ENCODE measurements at places on chromosomes 16 and 17. TPM values are rescaled to one million over a fixed set of nuclear protein-coding genes. Genes with fewer than 3 reads are reported as not detected.

- H3K4me3 ChIP-seq = no peak overlapping the region
- H3K27ac ChIP-seq = no peak overlapping the region
- H3K4me1 ChIP-seq = no peaks in the 10 kb centered on the region
Observed at GRCh38 chr17:286571-286970, 66.0 kb downstream of the RPH3AL start.

DNA sequence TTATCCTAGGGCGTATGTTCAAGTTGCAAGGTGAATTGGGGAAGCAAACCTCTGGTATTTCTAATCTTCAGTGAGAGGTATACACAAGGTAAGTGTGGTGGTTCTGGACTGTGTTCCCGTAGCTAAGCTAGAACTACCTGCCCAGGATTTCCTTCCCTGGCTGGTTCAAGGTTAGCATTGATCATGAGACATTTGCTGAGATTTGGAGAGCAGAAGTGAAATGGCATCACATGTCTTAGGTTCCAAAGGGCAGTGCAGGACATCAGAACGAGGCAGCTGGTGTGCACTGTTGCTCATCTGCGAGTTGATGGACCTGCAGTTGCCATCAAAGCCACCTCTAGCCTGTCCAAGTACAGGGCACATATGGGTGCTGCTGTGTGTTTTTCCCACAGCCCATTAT, 95.2 kb downstream of the EMP2 start:
- DNase-seq = no peak
- no peaks in the 10 kb centered on the region for H3K4me1 ChIP-seq
- H3K27ac ChIP-seq = no peak overlapping the region
- no peaks in the 10 kb centered on the region for H3K27me3 ChIP-seq

SYT17 gene
- 0.53 TPM for polyA plus RNA-seq

- no peak for DNase-seq
- peaks cover 24% of the 10 kb centered on the region for H3K4me1 ChIP-seq
- H3K27me3 ChIP-seq = no peaks in the 10 kb centered on the region
- peak overlapping the region; percentile 100 for H3K4me3 ChIP-seq
- H3K27ac ChIP-seq = peak overlapping the region; percentile 90
- peaks cover 23% of the 10 kb centered on the region for H3K36me3 ChIP-seq
Observed at GRCh38 chr16:66933776-66934137, 445 bp downstream of the CIAO2B start.

CD300A gene
- 1.5 TPM for polyA plus RNA-seq

DNA sequence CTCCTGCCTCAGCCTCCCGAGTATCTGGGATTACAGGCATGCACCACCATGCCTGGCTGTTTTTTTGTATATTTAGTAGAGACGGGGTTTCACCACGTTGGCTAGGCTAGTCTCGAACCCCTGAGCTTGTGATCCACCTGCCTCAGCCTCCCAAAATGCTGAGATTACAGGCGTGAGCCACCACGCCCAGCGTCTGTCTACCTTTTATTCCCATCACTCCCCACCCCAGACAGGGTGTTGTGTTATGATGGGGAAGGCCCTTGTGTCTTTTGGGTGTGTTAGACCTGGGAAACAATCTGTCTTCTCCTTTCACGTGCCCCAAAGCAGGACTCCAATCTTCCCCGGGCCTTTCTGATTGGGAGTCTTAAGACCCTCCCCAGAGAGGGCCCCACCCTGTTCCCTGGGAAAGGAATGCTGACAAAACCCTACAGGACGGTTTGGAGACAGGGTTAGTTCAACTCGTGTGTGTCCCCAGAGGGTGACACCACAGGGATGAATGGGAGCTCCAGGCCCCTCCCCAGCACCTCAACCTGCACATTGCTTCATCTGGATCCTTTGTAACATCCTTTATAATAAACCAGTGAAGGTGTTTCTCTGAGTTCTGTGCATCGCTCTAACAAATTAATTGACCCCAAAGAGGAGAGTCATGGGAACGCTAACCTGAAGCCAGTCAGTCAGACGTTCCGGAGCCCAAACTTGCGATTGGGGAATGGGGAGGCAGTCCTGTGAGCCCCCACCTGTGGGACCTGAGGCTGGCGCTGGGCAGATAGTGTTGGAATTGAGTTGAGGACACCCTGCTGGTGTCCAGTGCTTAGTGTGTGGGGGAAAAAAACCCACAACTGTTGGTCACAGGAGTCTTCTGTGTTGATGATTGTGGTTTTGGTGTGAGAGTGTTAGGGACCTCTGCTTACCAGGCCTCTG, 3.2 kb upstream of the ELOB start:
- H3K36me3 ChIP-seq = peaks cover under 1% of the 10 kb centered on the region
- H3K27ac ChIP-seq = no peak overlapping the region
- no peak overlapping the region for H3K4me3 ChIP-seq
- DNase-seq = no peak
- peaks cover 17% of the 10 kb centered on the region for H3K4me1 ChIP-seq

DNA sequence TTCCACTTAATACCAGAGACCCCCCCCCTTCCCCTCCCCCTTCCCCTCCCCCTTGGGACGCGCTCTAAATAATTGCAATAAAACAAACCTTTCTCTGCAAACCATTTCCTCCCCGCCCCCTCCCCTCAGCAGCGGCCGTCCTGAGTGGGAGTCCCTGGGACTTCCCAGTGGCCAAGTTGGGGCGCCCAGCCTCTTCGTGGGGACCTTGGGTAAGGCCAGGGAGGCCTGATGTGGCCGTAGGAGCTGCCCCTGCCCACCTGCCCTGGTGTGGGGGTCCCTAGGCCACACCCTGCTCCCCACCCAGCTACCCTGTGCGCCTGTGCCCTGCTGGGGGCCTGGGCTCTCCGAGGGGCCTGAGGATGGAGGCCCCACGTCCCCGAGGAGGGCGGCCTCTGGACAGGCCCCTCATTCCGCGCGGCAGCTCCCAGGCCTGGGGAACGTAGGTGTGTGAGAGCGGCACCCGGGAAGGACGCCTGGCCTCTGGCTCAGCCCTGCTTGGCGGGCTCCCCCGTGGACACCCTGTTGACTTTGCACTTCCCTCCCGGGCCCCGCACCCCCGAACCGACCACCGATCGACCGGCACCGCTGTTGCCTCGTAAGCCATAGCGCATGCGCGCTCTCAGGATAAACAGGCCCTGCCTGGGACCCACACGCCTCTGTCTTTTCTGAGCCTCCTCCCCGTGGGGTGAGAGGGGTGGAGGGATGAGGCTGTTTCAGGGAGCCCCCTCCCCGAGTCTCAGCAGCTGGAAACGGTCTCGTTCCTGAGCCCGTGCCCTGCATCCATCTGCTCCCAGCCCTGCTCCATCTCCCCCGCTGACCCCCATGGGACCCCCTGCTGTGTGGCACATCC, 9.0 kb downstream of the NTHL1 start:
- DNase-seq = no peak
- H3K4me1 ChIP-seq = peaks cover 56% of the 10 kb centered on the region

DNA sequence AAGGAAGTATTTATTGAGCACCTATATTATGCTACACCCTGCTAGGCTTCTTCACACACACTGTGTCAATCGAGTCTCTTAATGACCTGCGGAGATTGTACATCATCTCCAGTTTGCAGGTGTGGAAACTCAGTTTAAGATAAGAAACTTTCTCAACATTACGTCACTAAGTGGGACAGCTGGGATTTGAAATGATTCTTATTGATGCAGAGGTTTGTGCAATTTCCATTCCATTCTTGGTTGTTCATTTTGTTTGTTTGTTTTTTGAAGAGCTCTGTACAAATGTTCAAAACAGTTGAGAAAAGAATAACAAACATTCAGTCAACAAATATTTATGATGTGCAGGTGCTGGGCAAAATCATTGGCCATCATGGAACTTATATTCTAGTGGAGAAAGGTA, 84.8 kb downstream of the MAP2K6 start:
- H3K36me3 ChIP-seq = no peaks in the 10 kb centered on the region
- no peak overlapping the region for H3K27ac ChIP-seq
- DNase-seq = no peak
- no peaks in the 10 kb centered on the region for H3K27me3 ChIP-seq

TMED6 gene
- polyA plus RNA-seq = not detected

ENGASE gene
- polyA plus RNA-seq = 21.9 TPM

NLRC3 gene
- 0.57 TPM for polyA plus RNA-seq

DNA sequence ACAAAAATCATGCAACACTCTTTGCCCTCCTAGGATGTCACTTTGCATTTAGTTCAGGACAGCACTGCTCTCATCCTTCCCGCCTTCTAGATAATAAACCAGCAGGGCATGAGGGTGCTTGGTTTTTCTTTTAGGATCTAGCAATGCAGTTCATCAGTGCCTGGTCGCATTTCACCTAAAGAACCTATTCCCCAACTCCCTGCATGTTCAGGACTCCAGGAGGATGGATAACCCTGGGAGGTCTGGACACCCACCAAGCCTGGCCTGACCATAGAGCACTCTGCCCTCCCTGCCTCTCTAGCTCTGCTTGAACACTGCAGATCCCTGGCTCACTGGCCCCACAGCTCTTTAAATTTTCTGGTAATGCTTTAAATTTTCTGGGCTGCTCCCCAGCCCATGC, 2.6 kb downstream of the SLFN12 start:
- no peak overlapping the region for H3K4me3 ChIP-seq
- H3K4me1 ChIP-seq = peaks cover 8% of the 10 kb centered on the region
- H3K36me3 ChIP-seq = peaks cover 6% of the 10 kb centered on the region
- H3K27me3 ChIP-seq = no peaks in the 10 kb centered on the region
- no peak overlapping the region for H3K27ac ChIP-seq

GRCh38 chr16:67659675-67660563, at the start of gene ACD:
Gene ACD (minus strand): TSS chr16:67660260. CDS start chr16:67660220, 40 bp downstream.
- H3K27ac ChIP-seq = peak within 1 kb of the TSS; percentile 89
- H3K36me3 ChIP-seq = no peaks in the 10 kb centered on the region
- peaks cover 18% of the 10 kb centered on the region for H3K4me1 ChIP-seq
- peaks cover 2% of the 10 kb centered on the region for H3K27me3 ChIP-seq

PRSS21 gene
- not detected for polyA plus RNA-seq

- no peak for DNase-seq
- no peaks in the 10 kb centered on the region for H3K36me3 ChIP-seq
- H3K4me3 ChIP-seq = no peak overlapping the region
- H3K27me3 ChIP-seq = no peaks in the 10 kb centered on the region
- no peak overlapping the region for H3K27ac ChIP-seq
Observed at GRCh38 chr16:27199235-27199586, 4.1 kb upstream of the KDM8 start.

GRCh38 chr17:42163113-42163512, 8.3 kb upstream of the RAB5C start:
- no peak overlapping the region for H3K27ac ChIP-seq
- no peak for DNase-seq

SHCBP1 gene
- 0.57 TPM for polyA plus RNA-seq

GRCh38 chr17:48241770-48242497, 134.4 kb downstream of the SNX11 start:
- peaks cover 41% of the 10 kb centered on the region for H3K4me1 ChIP-seq
- H3K27me3 ChIP-seq = no peaks in the 10 kb centered on the region
- no peak overlapping the region for H3K27ac ChIP-seq
- DNase-seq = no peak
- H3K4me3 ChIP-seq = no peak overlapping the region
- no peaks in the 10 kb centered on the region for H3K36me3 ChIP-seq

KRT32 gene
- polyA plus RNA-seq = 0.26 TPM

- H3K36me3 ChIP-seq = peaks cover 36% of the 10 kb centered on the region
- H3K27me3 ChIP-seq = no peaks in the 10 kb centered on the region
- H3K27ac ChIP-seq = no peak overlapping the region
- H3K4me3 ChIP-seq = no peak overlapping the region
- H3K4me1 ChIP-seq = no peaks in the 10 kb centered on the region
- no peak for DNase-seq
Observed at GRCh38 chr16:88727871-88728270, 21.6 kb downstream of the CTU2 start.

DNA sequence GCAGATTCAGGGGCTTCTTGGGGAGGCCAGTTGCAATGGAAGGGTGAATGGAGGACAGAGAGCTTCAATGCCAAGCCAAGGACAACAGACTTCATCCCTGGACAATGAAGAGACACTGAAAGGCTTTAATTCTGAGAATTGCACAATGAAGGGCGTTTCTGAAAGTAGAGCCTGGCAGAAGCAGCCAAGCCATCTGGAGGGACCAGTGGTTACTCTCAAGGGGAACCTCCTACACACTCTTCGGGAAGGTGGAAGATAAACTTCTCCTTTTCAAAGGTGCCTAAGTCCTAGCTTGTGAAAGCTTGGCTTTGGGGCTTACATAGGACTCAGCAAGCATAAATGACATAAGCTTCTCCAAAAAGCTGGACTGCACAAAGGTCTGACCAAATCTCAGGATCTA, 6.2 kb upstream of the CES1 start:
- H3K27me3 ChIP-seq = no peaks in the 10 kb centered on the region
- no peak overlapping the region for H3K4me3 ChIP-seq
- H3K4me1 ChIP-seq = no peaks in the 10 kb centered on the region

GRCh38 chr17:43822570-43823190, 10.3 kb downstream of the MPP3 start:
- peak overlapping the region; percentile 56 for H3K27ac ChIP-seq
- no peaks in the 10 kb centered on the region for H3K27me3 ChIP-seq
- DNase-seq = no peak
- H3K4me1 ChIP-seq = peaks cover 41% of the 10 kb centered on the region
- H3K36me3 ChIP-seq = peaks cover 14% of the 10 kb centered on the region
- H3K4me3 ChIP-seq = no peak overlapping the region

PMP22 gene
- polyA plus RNA-seq = 220 TPM

DPEP1 gene
- not detected for polyA plus RNA-seq

SGCA gene
- polyA plus RNA-seq = 96.5 TPM

DNA sequence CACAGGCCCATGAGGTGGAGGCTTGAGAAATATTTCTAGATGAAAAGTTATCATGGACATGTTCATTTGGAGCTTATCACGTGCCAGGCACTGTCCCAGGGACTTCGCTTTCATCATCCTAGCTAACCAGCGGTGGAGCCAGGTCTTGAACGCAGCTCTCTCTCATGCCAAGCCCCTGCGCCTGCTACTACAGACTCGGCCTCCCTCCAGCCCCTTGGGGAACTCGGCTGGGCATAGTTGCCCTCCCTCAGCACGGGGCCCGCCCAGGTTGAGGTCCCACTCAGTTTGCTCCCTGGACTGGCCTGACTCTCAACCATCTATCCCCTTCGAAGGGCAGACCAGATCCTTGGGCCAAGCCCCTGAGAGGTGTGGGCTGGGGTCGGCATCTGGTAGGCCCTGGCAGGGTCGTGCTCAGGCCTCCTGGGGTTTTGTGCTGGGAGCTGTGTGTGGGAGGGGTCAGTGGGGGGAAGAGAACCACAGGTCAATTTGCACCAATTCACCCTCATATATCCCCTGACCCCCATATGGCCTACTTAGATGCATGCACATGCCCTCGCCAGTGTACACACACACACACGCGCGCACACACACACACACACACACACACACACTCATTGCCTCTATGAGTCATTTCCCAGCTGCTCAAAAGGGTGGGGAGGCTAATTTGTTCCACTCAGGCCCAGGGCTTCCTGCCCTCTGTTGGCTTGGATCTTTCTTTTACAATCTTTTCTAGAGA, 12.1 kb upstream of the SCN4A start:
- H3K4me3 ChIP-seq = no peak overlapping the region
- no peaks in the 10 kb centered on the region for H3K36me3 ChIP-seq

TP53TG3F gene
- polyA plus RNA-seq = not detected
